Tongue (tissue), 3 donors: ENCODE measurements at places on chromosomes 7 and 10. TPM values are rescaled to one million over a fixed set of nuclear protein-coding genes. Genes with fewer than 3 reads are reported as not detected.

DNA sequence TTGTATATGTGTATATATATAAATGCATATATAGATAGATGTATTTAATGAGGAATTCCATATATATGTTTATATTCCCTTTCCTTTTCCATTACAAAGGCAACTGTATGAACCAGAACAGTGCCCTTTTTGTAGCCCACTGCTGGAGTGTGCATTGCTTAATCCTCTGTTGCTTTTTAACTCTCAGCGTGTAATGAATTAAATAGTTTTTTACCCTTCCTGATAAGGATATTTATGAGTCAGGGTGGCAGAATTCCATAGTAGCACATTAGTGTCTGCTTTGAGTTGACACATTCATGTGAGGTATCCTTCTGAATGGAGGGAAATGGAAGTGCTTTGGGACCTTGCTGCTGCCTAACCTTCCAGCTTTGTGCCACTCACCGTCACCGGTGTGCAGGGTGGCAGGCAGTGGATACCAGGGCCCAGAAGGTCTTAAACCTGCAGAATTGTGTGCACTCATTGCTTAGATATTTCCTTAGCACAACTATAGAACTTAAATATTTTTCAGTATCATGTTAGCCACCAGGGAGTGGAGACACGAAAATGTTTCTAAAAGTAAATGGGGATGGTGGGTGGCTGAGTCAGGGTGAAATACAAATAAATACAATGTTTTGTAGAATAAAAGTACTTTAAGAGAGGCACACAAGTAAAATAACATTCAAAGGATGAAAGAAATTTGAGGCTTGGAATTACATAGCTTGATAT lies 117.9 kb downstream of the SND1 start:
- DNase-seq: no peak

DNA sequence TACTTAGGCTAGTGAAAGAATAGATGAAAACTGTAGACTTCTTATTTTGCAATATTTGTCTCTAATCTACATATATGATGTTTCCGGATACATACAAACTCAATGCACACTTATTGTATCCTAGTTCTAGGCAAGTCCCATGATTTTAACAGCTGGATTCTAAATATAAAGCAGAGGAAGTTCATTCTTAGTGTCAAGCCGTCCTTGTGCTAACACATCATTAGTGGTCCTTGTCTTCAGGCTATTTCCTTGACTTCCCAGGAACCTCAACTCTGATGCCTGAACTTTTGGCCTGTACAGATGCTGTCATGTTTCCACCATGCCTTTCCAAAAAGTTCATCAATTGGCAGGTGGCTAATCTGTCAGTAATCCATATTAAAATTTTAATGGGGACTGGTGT lies 301.9 kb upstream of the DGKB start:
- DNase-seq: no peak

Gene PCDH15
- total RNA-seq: 0.21 TPM

- no peak for DNase-seq
Measured at GRCh38 chr10:48614481-48615390, 9.9 kb upstream of the ARHGAP22 start.

DNA sequence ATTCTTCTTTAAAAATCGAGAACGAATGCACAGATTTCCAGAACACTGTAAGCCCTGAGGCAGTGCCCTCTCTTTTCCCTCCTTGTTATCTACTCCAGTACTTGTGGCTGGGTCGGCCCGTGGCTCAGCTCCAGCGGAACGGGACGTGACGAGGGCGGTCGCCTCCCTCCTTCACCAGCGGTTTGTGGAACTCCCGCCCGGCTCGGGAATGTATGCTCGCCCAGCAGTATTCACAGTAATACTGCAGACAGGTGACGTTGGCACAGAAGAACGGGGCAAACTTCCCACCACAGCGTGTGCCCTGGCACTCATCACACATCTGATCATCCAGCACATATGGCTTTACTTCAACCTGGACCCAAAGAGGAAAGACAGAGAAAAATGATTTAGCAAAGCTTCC lies 128.5 kb downstream of the BTAF1 start:
- no peak for DNase-seq

Gene IGF2BP3
- 37.7 TPM for total RNA-seq
